Left cardiac atrium (tissue), 4 donors: ENCODE measurements at places on chromosomes 11 and 22. TPM values are rescaled to one million over a fixed set of nuclear protein-coding genes. Genes with fewer than 3 reads are reported as not detected.
A peak's percentile ranks its signal among the peaks of the same experiment; 100 is the strongest.

The CHCHD10 gene
- 958 TPM for total RNA-seq

The SMIM38 gene
- not detected for total RNA-seq

The MYEOV gene
- 2.9 TPM for total RNA-seq

The ADORA2A gene
- total RNA-seq = 6.0 TPM

The SLC3A2 gene
- total RNA-seq = 45.2 TPM

- no peak for DNase-seq
These were observed 10.9 kb downstream of the DRICH1 start for GRCh38 chr22:23621082-23621780.

- no peak for DNase-seq
These were observed 36.1 kb upstream of the NRIP3 start for GRCh38 chr11:9039863-9040262.

GRCh38 chr11:32839308-32839707 lies 9.6 kb downstream of the PRRG4 start:
- DNase-seq = no peak

GRCh38 chr11:69489031-69489745 lies 7.7 kb downstream of the LINC01488 start:
- peak; percentile 42 for DNase-seq

- peak; percentile 78 for DNase-seq
These were observed 10.2 kb downstream of the GNB1L start for GRCh38 chr22:19844377-19845053.

DNA sequence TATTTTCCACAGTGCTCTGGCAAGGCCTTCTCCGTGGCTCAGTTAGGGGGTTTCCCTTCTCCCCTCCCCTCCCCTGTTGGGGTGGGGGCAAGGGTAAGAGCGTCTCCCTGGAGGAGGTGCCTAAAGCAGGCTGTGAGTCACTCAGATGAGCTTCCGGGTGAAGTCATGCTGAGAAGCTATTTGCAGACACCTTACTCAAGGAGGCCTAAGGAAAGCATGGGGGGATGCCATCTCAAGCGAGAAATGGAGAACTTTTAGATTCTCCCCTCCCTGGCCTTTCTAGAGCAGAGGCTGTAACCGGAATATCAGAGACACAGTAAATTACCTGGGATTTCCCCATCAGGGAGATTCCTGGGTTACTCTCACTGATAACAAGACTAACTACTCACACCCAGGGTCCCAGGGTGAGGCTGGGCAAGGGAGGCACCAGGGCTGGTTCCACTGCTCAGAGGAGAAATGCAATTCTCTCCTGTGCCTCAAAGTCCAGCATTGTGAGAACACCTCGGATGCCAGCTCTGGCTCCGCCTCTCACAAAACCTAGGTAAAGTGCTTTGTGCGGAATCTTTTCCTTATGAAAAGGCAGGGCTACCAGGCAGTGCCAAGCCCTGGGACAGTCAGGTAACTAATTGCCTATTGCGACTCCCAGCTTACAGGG lies 123.6 kb downstream of the ABTB2 start:
- DNase-seq = no peak

- no peak for DNase-seq
These were observed 303.0 kb downstream of the CADM1 start for GRCh38 chr11:115201111-115201792.

DNA sequence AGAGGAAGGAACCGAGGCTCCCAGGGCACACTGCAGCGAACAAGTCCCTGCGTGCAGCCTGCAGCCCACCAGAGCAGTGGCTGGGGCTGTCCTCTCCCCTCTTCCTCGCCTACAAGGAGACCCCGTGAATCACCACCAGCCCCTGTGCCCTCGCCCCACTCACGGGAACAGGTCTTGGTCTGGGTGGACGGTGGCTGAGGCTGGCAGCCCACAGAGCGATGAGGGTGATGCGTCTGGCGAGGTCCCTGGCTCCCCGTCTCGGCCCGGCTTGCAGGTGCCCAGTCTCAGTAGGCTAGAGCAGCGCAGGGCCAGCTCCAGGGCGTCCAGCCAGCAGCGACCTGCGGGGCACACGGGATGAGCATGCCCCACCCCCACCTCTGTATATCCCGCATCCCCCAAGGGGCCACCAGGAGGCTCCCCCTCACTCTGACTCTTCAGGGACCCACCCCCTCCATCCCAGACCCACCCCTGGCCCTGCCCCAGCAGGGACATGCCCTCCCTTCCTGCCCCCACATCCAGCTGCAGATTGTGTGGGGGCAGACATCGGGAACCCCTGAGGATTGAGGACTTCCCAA lies 50.5 kb upstream of the CARS1 start:
- DNase-seq = no peak
